ENCODE measurements at places on chromosomes 11 and 22.

DNA sequence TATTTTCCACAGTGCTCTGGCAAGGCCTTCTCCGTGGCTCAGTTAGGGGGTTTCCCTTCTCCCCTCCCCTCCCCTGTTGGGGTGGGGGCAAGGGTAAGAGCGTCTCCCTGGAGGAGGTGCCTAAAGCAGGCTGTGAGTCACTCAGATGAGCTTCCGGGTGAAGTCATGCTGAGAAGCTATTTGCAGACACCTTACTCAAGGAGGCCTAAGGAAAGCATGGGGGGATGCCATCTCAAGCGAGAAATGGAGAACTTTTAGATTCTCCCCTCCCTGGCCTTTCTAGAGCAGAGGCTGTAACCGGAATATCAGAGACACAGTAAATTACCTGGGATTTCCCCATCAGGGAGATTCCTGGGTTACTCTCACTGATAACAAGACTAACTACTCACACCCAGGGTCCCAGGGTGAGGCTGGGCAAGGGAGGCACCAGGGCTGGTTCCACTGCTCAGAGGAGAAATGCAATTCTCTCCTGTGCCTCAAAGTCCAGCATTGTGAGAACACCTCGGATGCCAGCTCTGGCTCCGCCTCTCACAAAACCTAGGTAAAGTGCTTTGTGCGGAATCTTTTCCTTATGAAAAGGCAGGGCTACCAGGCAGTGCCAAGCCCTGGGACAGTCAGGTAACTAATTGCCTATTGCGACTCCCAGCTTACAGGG is 123.6 kb downstream of the ABTB2 start:
- peak; percentile 55 for DNase-seq

DNA sequence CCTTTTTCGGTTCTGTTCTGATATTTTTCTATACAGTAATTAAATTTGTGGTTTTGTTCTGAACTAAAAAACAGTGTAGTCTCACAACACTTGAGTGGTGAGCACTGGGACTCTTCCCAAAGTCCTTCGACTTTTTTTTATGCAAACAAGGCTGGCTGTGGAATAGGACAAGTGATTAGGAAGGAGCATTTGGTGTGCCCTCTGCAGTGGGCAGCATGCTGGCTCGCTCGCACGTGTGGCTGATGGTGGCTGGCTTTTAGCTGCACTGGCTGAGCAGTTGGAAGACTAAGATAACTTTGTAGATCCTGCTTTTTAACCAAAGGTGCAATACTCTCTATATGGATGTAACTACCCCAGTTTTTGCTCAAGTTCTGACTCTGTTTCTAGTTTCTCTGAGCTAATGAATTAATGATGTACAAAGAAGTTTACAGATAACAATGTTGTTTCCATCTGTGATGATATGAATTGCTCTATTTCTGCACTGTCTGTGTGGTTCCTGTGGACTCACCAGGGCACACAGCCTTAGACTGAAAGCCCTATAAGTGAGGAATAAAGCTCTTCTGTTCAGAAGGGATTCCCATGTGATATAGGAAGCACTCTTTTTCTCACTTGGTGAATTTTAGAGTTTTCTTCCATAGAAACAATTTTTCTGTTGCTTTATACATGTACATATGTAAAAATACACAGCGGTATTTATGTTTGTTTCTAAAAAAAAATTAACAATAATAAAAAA is 143.1 kb upstream of the RASSF10 start:
- DNase-seq = no peak

GRCh38 chr22:20052309-20053259 is 27.5 kb upstream of the DGCR8 start:
- DNase-seq = no peak

DNA sequence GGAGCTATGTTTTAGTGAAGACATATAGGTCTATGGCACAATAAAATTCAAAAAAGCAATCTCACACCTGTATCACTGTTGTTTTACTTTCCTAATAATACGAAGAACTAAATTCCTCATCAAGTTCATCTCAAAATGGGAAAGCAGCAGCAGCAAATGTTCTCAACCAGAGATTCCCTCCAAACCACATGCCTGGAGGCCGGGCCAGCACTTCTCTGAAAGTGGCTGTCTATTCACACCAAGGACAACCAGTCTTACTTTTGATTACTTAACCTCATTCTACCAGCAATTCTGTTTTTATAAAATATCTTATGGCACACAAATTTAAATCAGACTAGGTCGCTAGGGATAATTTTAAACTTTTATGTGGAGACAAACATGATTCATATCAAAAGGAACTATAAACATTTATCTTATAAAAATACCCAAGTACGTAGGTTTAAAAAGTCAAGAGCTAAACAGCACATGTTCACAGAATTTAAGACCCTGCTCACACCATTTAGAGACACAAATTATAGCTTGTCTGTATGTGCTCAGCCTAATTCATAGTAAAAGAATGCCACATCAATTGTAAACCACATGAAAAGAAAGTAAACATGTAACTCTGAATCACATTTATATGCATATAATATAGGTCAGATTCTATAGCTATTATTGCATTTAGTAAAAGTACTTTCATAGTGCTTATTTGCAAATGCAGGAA is 46.1 kb downstream of the RRAS2 start:
- no peak for DNase-seq

DNA sequence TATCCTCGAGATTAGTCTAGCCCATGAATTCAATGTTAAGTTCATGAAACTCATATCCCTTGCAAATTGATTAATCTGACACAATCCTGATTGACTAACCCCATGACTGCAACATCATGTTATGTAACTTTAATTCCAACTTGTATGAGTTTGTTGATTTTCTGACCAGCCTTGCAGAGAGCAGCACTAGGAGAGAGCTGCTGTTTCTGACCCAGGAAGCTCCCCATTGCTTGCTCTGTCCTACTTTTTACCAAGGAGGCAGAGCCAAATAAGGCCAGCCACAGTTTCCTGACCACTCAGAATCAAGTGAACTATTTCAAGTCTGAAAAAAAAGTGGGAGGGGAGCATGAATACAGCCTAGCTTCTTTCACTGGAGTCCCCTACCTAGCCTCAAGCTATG is 13.2 kb downstream of the MPZL3 start:
- DNase-seq = no peak

GRCh38 chr11:92929246-92929645 is 40.2 kb upstream of the MTNR1B start:
- no peak for DNase-seq

GRCh38 chr22:46589871-46590271 is 30.3 kb upstream of the GRAMD4 start:
- no peak for DNase-seq

DNA sequence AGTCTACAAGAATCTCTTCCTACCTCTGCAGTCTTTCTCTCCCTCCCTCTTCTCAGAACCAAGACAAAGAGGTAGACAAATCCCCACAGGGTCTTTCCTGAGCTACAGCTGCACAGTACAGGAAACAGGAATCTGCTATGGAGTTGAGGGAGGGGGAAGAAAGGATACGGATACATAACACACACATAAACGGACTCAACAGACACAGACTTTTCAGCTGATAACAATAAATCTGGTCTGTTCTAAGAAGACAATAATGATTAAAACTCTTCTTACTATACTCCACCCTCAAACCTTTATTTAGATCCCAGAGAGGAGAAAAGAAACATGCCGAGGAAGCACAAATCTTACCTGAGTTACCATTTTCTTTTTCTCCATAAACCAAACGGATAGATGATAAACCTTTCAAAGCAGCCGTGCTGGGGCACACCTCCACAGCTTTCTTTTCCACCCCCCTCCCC is 122.2 kb downstream of the APOL5 start:
- no peak for DNase-seq

GRCh38 chr22:50620593-50621355 is 7.2 kb downstream of the ARSA start:
- no peak for DNase-seq

- no peak for DNase-seq
Observed at GRCh38 chr11:34809191-34810106, 106.7 kb downstream of the APIP start.

GRCh38 chr11:9688716-9689511 is 25.0 kb downstream of the SWAP70 start:
- DNase-seq = no peak

DNA sequence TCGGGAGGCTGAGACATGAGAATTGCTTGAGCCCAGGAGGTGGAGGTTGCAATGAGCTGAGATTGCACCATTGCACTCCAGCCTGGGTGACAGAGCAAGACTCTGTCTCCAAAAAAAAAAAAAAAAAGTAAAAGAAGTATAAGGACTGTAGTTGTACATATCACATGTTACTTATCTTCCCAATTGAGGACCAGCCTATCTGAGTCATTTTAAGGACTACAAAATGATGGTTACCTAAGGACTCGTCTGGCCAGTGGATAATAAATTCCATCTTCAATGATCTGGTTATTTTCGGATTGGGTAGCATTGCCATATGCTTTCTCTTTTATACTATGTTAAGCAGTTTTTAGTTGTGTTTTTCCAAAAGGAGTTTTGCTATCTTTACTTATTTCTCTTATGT is 55.3 kb downstream of the PPFIA1 start:
- DNase-seq = no peak

DNA sequence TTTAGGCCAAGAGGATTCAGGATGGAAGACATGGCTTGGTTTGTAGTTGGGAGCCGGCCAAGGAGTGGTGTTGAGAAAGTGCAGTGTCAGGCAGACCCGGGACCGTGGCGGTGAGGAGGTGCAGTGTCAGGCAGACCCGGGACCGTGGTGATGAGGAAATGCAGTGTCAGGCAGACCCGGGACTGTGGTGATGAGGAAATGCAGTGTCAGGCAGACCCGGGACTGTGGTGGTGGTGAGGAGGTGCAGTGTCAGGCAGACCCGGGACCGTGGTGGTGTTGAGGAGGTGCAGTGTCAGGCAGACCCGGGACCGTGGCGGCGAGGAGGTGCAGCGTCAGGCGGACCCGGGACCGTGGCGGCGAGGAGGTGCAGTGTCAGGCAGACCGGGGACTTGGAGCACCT is 59.7 kb downstream of the LRP5 start:
- DNase-seq = no peak

- DNase-seq = no peak
Observed at GRCh38 chr22:29587938-29588699, 7.2 kb upstream of the NIPSNAP1 start.

- no peak for DNase-seq
Observed at GRCh38 chr11:70669281-70669680, 271.0 kb downstream of the CTTN start.

DNA sequence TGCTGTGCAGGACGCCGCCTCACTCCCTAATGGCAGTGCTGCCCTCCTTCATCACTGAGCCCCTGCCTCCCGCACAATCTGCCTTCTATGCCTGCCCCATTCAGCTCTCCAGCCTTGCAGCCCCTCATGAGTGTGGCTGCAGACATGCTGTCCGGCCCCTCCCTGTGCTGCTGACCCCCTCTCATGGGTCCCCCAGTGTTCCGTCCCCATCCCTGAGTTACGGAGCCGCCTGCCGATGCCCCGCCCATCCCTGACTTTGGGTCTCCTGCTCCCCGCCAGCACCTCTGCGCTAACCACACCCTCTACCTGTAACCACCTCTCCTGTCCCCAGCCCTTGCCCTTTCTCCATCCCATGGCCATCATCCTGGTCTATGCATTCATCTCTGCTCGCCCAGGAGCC is 33.3 kb downstream of the CTTN start:
- DNase-seq = no peak

GRCh38 chr11:1198561-1199240 is 24.2 kb upstream of the MUC5B start:
- DNase-seq = no peak

- no peak for DNase-seq
Observed at GRCh38 chr11:85974122-85974521, 94.8 kb downstream of the PICALM start.

GRCh38 chr22:23527971-23528740 is 51.9 kb downstream of the IGLL1 start:
- no peak for DNase-seq

DNA sequence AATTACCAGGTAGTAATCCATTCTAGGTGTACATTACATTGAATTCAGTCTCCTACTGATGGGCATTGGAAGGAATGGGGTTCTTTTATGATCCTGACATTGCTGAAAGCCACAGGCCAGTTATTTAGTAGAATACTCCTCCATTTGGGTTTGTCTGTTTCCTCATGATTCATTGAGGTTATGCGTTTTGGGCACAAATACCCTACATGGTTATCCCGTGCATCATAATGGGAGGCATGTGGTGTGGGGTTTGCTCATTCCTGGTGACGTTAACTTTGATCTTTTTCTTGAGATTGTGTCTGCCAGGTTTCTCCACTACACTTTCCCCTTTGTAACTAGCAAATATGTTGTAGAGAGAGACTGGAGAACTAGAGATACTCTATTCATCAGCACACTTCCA is 5.5 kb downstream of the FOLR3 start:
- DNase-seq = no peak

DNA sequence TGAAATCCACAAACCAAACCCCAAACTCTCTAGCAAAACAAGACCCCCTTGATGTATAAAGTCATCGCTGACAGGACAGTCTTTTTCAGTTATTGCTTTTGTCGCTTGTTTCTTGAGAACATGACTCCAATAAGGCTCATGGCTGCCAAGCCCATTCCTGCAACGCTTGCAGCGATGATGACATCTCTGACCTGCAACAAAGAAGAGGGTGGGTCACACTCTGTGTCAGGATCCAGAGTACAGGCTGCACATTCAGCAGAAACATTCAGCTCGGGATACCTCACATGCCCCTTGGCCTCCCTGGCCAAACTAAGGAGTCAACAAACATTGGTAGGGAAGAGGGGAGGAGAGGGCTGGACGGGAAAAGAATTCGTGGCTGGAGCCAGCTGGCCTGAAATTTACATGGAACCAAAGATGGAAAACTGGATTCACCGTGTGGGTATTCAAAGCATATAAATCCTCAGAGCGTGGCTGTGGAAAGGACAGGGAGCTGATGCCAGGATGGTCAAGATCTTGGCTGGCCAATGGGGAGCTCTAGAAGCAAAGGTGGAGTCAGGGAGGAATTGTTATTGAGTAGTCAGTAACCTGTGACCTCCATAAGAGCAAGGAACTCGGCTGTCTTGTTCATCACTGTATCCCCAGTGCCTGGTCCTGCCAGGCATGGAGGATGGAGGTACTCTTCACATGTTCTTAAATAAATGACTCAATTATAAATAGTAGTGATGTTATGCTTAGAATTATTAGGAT is 11.8 kb upstream of the PLAAT2 start:
- DNase-seq = no peak

GRCh38 chr11:77059806-77060205 is 7.0 kb upstream of the CAPN5 start:
- no peak for DNase-seq

DNA sequence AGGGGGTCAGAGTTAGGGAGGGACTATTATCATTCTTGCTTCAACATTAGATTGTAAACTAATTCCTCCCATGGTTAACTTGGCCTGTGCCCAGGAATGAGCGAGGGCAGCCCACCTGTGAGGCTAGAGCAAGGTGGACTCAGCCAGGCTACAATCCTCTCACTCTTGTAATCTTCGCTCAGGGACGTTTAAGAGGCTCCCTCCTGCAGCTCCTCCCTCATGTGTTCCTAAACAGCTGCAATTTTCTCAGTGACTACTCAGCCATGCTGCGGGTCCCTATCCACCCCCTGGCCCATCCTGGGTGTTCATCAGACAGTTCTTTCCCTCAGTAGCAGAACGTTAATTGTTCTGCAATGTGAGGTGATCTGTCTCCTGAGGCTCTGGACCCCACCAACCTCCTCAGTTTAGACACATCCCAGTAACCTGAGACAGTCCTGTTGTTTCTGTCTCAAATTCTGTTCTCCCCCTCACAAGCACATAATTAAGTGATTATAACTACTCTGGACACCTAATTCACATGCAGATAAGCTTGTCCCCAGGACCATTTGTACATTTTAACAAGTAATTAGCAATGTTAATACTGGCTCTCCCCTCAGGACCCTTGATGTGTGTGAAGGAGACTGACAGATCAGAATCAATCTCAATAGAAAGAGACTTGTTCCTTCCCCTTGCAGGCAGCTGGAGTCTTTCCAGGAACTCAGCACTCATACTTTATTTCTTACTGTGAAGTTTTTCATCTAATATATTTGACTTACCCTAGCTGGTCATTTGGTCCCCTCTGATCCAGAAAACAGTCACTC is 337.2 kb upstream of the B3GAT1 start:
- no peak for DNase-seq

Measured in stimulated activated CD4-positive, alpha-beta T cell treated with anti-CD3 and anti-CD28 coated beads, Interleukin-1b, Interleukin-23, amount 100 ng/mL, for 1 hour (primary cell).